ENCODE measurements at places on chromosomes 5 and 9. TPM values are rescaled to one million over a fixed set of nuclear protein-coding genes. Genes with fewer than 3 reads are reported as not detected.

The ARSB gene
- 11.8 TPM for total RNA-seq

The PCDHGA9 gene
- 13.1 TPM for total RNA-seq

The PIP5KL1 gene
- total RNA-seq = 10.2 TPM

The TAL2 gene
- not detected for total RNA-seq

- DNase-seq = peak; percentile 26
These were observed 578 bp upstream of the TNFAIP8 start for GRCh38 chr5:119355244-119355638.

- no peak for DNase-seq
These were observed 416.6 kb downstream of the PLK2 start for GRCh38 chr5:58043032-58043945.

- DNase-seq = no peak
These were observed 137.4 kb downstream of the CD180 start for GRCh38 chr5:67058998-67059743.

GRCh38 chr9:109411069-109411761 is 86.9 kb downstream of the PTPN3 start:
- no peak for DNase-seq

- DNase-seq = no peak
These were observed 69.7 kb downstream of the GHR start for GRCh38 chr5:42492974-42493373.

DNA sequence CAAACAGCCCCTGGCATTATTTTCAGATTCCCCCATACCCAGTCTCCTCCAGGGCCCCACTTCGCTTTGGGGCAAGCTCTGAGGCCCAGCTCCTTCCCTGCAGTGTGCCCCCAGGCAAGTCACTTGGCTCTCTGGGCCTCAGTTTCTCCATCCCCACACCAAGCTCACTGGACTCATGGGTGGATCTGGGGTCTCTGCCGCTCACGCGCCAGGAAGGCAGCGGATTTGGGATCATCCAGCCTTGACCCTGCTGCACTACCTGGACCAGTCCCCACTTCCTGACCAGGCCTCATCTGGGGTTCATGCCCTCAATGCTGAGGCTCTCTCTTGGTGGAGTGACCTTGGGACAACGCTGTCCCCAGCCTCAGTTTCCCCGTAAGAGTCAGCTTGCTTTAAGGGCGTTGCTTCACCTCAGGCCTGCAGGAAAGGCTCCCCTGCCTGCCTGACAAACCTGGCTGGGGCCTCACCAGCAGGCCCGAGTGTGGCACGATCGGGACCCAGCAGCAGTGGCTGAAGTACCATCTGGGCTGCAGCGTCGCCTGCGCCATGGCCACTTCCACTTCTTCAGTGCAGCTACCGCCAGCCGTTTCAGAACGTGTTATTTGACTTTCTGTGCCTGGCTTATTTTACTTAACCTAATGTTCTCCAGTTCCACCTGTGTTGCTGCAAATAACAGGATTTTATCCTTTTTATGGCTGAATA is 519.6 kb upstream of the SEMA6A start:
- no peak for DNase-seq

GRCh38 chr9:19934301-19934871 is 145.5 kb upstream of the SLC24A2 start:
- DNase-seq = peak; percentile 36

DNA sequence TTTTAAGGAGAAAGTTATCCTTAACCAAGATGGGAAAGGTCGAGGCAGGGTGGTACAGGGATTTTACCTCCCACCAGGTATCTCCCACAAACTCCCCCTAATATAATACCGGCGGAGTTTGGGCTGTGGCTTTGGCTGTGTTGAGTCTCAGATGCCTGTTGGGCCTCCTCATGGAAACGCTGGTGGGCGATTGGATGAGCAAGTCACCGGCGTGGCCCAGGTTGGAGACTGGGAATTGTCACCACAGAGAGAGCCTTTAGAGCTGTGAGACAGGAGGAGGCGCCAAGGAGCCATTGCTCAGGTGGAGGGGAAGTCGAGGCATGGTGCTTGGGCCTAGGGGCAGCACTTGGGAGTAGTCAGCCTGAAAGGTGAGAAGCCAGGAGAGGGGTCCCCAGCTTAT is 3.4 kb upstream of the CAMSAP1 start:
- DNase-seq = no peak

GRCh38 chr9:21015995-21016394 is 15.4 kb downstream of the HACD4 start:
- DNase-seq = no peak

GRCh38 chr5:150848271-150848670 is 1.9 kb downstream of the IRGM start:
- DNase-seq = no peak

DNA sequence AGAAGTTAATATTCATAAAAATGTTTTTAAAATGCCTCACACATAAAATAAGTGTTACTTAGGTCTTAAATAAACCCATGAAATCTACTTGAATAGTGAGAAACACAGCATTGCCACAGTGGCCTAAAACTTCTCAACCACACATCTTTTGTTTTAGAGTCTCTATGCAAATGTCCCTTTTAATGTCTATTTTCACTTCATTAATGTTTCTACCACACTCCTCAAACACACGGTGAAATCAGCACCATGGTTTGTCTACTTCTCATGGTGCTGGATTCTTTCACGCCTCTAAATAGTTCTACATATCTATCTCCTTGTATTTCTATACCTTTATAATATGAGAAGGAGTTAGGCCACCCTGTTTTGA is 111.2 kb downstream of the EDIL3 start:
- no peak for DNase-seq

DNA sequence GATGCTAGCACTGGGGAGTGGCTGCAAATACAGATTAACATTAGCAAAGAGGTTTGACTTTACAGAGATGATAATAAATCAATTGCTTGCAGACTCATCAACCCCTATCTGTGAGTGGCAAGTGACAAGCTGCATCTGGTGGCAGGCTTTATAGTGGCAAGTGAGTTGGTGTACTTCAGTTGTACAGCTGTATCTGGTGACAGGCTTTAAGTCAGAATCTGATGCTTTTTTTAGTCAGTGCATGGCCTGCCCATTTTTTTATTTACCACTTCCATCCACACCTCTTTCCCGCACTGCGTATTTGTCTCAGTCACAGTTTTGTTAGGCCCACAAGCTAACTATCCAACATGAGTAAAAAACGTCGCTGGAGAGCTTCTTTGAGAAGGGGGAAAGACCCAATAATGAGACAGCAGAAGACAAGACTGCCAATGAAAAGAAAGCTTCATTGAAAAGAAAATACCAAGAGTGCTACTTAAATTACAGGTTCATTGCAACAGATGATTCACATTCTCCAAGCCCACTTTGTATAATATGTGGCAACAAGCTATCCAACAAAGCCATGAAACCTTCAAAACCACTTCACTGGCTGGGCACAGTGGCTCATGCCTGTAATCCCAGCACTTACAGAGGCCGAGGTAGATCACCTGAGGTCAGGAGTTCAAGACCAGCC is 23.1 kb downstream of the ANP32B start:
- no peak for DNase-seq
